ENCODE measurements at places on chromosomes 6 and 20. TPM values are rescaled to one million over a fixed set of nuclear protein-coding genes. Genes with fewer than 3 reads are reported as not detected.

Gene PRL
- not detected for total RNA-seq

Gene FAM110A
- 1.2 TPM for total RNA-seq

Gene ATP6V1G2
- 3.4 TPM for total RNA-seq

Gene OR2B6
- not detected for total RNA-seq

Gene PAK5
- total RNA-seq, result 0.19 TPM

Gene VSTM2L
- 17.7 TPM for total RNA-seq

Gene CARMIL1
- 21.3 TPM for total RNA-seq

Gene HCK
- total RNA-seq, result 0.53 TPM

Gene ZSCAN16
- 2.5 TPM for total RNA-seq

Gene RGL2
- 38.9 TPM for total RNA-seq

Gene C6orf141
- total RNA-seq, result 0.55 TPM

Gene OVOL2
- 0.57 TPM for total RNA-seq

Gene SPO11
- not detected for total RNA-seq

Gene GRIK2
- 2.5 TPM for total RNA-seq

Data from astrocyte (in vitro differentiated cells and primary cell).